ENCODE measurements at places on chromosomes 16 and 17.
A peak's percentile ranks its signal among the peaks of the same experiment; 100 is the strongest.

DNA sequence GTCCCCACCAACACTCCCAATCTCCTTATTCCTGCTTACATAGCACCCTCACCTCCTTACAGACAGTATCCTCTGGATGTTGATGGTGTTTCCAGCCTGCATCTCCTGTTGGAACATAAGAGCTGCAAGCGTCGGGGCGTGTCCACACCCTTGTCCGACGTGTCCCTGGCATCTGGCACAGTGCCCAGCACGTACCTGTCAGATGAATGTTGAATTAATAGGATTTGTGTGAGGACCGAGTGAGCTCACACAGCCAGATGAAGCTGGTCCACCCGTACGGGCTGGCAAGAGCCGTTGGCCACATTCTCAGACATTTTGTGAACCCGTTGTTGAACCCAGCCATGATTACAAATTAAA, 12.2 kb upstream of the CBX4 start:
- DNase-seq, result no peak

GRCh38 chr17:77708049-77708448, 250.5 kb upstream of the TNRC6C start:
- no peak for DNase-seq

- DNase-seq, result no peak
These were observed 20.5 kb downstream of the TMEM114 start for GRCh38 chr16:8569650-8570346.

GRCh38 chr17:81244358-81245023, 5.4 kb downstream of the NDUFAF8 start:
- no peak for DNase-seq

GRCh38 chr16:66652661-66653360, 43.7 kb downstream of the CMTM4 start:
- DNase-seq, result no peak

- DNase-seq, result no peak
These were observed 36.5 kb downstream of the FA2H start for GRCh38 chr16:74738113-74738541.

DNA sequence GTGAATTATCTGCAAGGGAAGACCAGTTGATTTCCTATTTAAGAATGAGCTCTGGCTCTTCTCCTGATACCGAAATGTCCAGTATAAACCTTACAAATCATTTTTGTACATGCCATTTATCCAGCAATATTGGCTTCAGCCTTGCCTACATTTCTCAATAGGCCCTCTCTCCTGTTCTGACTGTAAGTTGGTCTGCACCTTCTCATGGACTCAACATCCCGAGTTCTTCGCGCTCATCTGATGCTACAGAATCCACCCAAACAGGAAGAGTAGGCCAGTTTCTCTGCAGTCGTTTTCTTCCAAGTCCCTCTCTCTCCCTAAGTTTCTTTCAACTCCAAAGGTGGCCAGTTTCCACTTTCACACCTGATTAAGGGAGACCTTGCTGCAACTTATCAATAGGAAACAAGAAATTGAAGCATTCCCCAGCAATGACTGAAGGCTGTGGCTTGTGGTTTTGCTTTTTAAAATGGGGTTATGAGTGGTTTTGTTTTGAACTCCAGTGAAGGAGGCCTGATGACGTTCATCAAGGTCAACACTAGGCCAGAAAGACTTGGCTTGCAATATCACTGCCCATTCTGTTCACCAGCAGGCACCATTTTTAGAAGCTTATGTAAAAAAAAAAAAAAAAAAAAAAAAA, 383.0 kb downstream of the MAF start:
- no peak for DNase-seq

GRCh38 chr16:21175397-21175796, 16.9 kb downstream of the LDAF1 start:
- no peak for DNase-seq

DNA sequence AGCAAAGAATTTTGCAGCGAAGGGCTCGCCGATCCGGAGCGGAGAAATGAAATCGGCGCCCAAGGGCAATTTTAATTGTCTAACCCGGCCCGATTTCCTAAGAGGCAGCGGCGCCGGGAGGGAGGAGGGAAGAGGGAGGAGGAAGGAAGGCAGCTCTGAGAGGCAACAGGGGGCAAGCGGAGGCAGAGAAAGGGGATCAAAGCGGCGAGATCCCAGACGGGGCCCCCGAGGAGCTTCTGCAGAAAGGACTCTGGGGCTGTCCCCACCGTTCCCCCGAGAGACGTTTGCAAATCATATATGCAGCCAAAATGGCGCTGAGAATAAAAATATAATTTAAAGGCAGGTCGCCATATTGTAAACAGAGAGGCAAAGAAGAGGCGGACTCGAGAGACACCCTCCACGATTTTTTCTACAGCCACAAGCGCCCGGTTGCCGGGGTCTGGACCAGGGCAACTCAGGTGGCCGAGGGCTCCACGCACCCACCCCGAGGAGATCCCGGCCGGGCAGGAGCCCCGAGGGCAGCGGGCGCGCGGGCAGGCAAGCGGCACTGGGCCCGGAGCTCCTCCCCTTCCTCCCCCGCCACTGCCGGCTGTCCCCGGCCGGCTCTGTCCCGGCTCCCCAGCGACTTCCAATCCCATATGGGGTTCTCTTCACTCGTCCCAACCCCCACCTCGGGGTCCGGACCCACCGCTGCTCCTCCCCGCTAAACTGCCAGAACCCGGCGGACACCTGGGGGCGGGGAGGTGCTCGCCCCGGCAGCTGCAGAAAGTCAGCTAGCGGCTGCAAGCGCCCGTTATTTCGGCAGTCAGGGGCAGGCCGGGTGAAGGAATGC, 1.9 kb downstream of the PHF12 start:
- peak; percentile 64 for DNase-seq

DNA sequence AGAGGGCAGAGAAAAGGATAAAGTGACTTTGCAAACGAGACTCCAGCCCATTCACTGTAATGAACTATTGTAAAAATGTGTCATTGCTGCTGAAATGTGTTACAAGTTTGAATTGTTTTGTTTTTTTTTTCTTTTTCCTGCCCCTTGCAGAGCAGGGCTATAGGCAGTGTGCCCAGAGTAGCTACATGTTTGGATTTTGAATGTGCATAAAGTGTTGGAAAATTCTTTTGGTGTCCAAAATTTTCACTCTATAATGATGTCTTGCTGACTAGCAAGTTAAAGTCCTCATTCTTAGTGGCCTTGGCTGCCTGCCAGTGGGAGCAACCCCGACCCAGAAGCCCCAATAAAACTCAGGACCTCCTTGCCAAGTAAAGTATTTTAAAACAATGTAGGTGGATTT, 66.5 kb downstream of the IGF2BP1 start:
- no peak for DNase-seq

DNA sequence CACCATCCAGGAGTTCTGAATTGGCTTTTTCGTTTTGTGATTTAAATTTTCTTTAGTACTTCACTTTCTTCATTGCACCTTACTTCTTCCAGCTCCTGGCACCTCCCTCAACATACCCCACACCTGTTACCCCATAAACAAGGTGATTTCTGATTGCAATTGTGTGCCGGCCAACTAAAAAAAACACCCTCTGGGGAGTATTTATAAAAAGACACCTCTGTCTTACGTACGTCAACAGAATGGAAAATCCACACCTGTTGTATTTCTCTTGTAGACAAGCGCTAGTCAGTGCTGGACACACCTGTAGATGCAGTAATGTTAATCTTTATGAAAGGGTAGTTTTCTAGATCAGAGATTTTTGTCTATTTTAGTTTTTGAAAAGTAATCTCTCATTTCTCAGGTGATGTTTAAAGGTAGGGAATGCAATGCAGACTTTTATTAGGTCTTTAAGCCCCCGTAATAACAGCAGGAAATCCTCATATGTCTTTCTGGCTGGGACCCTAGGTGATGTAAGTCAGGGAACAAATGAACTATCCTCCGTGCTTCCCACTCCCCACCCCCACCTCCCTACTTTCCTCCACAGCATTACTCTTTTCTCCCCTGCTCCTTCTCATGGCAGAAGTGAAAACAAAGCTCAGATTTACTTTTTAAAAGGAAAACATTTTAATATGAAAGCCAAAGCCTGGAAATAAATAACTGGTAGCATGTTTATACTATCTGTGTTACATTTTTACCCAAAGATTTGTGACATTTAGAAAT, 4.2 kb downstream of the MSI2 start:
- no peak for DNase-seq

DNA sequence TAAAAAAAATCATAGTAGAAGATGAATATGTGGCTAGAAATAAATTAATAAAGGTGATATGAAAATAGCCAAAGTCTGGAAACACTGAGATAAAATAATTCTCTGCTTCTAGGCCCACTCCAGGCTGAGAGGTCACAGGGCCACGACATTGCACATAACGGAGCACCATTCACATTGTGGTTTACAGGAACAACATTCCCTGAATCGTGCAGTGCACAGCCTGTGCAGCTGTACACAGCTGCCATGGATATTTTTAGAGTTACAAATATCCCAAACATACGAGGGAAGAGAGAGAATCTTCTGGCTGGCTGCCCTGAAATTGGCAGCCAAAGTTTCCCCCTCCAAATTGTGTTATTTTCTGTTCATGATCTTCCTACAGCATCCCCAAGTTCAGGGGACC, 68.8 kb downstream of the GSG1L start:
- no peak for DNase-seq

DNA sequence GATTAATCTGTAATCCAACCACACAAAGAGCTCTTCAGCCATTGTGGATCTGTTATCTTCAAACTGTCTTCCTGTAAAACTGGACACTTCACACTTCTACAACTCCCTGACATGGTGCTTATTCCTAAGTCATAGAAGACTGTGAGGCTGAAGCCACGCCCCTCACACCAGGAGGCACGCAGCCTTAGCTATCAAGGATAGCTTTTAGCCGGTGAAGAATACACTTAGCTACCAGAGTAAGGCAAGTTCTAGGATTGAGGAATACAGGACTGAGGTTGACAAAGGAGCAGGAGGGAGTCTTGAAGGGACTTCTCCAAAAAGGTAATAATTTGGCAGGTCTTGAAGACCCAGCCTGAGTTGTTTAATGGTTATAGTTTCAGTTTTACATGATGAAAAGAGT, 79.8 kb upstream of the GAS7 start:
- DNase-seq, result no peak

DNA sequence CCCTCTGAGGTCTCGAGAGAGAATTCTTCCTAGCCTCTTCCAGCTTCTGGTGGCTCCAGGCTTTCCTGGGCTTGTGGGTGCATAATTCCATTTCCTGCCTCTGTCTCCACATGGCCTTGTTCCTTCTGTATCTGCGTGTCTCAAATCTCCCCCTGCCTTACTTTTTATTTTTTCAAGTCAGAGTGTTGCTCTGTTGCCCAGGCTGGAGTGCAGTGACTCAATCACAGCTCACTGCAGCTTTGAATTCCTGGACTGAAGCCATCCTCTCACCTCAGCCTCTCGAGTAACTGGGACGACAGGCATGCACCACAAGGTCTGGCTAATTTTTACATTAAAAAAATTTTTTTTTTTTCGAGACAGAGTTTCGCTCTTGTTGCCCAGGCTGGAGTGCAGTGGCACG, 120.6 kb downstream of the SHISA9 start:
- no peak for DNase-seq

DNA sequence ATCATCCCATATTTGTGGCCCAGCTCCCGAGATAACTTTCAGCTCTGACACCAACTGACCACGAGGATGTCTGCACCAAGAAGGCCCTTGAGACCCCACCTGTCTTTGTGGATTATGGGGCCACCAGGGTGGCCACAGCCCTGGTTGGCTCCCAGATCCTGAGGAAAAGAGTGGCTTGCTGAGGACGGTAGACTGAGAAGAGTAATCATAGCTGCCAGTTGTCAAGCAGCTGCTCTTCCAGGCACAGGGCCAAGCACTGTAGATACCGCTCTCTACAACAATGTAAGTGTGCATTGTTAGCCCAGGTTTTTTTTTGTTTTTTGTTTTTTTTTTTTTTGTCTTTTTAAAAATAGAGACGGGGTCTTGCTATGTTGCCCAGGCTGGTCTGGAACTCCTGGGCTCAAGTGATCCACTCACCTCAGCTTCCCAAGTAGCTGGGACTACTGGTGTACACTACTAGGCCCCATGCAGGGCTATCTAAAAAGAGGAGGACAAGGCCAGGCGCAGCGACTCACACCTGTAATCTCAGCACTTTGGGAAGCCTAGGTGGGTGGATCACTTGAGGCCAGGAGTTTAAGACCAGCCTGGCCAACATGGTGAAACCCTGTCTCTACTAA, 9.6 kb downstream of the ZNF205 start:
- no peak for DNase-seq

- DNase-seq, result no peak
These were observed 6.9 kb upstream of the VPS53 start for GRCh38 chr17:721540-721937.

GRCh38 chr17:63406689-63407330, 39.3 kb downstream of the CYB561 start:
- DNase-seq, result peak; percentile 38

DNA sequence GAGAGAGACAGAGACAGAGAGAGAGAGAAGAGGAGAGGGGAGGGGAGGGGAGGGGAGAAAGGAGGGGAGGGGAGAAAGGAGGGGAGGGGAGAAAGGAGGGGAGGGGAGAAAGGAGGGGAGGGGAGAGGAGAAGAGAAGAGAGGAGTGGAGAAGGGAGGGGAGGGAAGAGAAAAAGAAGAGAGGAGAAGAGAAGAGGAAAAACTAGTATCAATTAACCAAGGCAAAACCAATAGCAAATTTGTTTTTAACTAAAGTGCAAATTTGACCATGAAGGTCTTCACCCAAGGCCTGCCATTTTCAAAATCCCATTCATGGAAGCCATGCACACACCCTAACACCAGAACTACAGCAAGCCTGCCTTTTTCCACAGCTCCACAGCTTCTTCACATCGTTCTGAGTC, 16.6 kb downstream of the GRIN2A start:
- DNase-seq, result no peak

- DNase-seq, result no peak
These were observed at the start of gene PTX4 for GRCh38 chr16:1488619-1489018. TSS of gene PTX4 (minus strand) at chr16:1488944. CDS start at chr16:1488909, 35 bp downstream.

DNA sequence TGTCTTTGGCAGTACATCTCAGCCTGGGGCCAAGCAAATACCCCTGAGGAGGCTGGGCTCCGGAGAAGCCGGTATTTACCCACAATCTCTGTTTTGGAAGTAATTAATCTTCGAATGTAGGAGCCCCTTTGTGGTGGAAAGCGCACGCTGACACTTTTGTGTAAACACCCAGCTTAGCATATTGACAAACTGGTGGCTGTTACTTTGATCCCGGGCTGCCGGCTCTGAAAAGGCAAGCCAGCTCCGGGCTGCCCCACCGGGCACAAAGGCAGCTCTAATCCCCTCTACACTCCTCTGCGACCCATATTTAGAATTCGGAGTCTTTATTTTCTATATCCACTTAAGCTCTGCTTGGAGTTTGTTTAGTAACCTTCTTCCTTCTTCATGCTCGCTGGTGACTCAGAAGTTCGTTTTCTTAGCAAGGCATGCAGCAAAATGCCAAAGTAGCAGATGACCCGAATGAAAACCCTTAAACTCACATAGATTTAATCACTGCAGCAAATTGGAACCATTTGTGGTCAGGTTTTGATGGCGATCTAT, 144.0 kb upstream of the IRX3 start:
- no peak for DNase-seq

- DNase-seq, result no peak
These were observed 17.3 kb downstream of the LLGL2 start for GRCh38 chr17:75542728-75543336.

- no peak for DNase-seq
These were observed 7.5 kb upstream of the NOS2 start for GRCh38 chr17:27807567-27808470.

GRCh38 chr16:57727610-57728009, 8.0 kb upstream of the KATNB1 start:
- DNase-seq, result no peak
